Hepatocyte (in vitro differentiated cells): ENCODE measurements at places on chromosomes 2 and 18.
A peak's percentile ranks its signal among the peaks of the same experiment; 100 is the strongest.

DNA sequence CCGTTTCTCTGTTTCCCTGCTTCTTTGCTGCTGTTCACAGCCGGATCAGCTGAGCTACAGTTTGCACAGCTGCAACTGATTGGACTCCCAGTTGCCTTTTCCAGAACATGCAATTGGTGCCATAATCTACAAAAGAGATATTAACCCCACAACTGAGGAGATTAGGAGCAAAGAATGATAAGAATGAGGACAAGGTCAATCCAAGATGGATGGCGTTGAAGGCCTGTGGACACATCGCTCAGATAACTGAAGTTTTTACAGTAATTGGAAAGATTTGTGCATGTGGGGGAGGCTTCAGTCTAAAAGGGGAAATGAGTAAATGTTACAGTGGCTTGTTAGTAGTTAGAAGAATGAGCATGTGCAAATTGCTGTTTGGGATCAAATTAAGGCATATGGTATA is 263.2 kb downstream of the TGIF1 start:
- H3K27ac ChIP-seq, result peak overlapping the region; percentile 35
- H3K4me1 ChIP-seq, result peaks cover 4% of the 10 kb centered on the region
- no peak overlapping the region for H3K4me3 ChIP-seq
- DNase-seq, result no peak

DNA sequence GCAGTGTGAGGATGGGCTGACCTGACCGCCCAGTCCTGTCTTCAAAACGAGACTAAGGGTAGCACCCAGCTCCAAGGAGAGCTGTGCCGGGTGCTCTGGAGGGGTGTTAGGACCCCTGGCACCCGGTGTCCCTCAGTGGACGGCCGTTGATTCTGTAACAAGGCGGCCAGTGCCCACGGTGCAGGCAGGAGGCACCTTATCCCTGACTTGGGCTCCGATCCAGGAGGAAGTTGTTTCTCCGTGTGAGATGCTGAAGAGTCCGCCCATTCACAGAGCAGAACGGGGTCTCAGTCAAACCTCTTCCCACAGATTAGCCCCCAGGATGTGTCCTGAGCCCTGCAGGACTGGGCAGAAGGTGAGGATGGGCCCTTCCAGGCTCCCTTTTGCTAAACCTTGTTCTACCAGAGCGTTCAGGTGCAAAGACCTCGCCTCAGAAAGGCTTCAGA is 123.0 kb downstream of the NFATC1 start:
- no peaks in the 10 kb centered on the region for H3K36me3 ChIP-seq
- peaks cover 8% of the 10 kb centered on the region for H3K4me1 ChIP-seq
- H3K27ac ChIP-seq, result no peak overlapping the region

DNA sequence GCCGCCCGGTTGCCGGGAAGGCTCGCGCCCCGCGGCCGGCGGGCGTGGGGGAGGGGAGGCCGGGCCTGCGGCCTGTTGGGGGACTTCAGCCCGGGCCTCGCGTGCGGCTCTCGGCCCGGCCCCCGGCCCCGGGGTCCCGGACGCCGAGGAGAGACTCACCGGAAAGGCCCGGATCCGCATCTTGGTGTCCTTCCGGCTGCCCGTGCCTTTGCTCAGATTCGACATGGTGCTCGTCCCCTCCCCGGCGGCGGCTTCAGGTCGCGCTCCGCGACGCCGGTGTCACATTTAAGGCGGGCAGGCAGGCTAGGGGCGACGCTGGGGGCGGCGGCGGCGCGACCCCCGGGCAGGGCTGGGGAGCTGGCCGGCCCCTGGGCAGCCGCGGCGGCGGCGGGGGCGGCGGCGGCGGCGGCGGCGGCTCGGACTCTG is 365 bp downstream of the CUL3 start:
- peak; percentile 70 for DNase-seq
- H3K27me3 ChIP-seq, result no peaks in the 10 kb centered on the region

DNA sequence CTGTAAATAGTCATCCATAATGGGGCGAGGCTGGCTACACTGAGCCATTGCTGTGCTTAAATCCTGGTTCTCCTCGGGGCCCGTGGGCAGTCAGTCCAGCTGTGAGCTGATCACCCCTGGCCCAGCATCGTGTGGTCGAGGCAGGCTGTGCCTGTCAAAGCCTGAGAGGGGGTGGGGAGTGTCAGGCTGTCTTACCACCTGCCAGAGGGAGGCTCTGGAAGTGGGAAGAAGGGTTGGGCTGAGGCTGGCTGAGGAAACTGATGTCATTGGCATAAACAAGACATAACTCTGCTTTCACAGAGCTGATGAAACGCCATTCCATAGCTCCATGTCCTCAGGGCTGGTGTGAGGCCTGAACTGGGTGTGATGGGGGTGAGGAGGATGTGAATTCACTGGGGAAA is 49.7 kb downstream of the KLHL29 start:
- H3K27me3 ChIP-seq, result no peaks in the 10 kb centered on the region
- H3K4me3 ChIP-seq, result no peak overlapping the region
- no peaks in the 10 kb centered on the region for H3K4me1 ChIP-seq
- H3K27ac ChIP-seq, result peak overlapping the region; percentile 21
- H3K36me3 ChIP-seq, result no peaks in the 10 kb centered on the region
